ENCODE measurements at places on chromosomes 2 and 18.

DNA sequence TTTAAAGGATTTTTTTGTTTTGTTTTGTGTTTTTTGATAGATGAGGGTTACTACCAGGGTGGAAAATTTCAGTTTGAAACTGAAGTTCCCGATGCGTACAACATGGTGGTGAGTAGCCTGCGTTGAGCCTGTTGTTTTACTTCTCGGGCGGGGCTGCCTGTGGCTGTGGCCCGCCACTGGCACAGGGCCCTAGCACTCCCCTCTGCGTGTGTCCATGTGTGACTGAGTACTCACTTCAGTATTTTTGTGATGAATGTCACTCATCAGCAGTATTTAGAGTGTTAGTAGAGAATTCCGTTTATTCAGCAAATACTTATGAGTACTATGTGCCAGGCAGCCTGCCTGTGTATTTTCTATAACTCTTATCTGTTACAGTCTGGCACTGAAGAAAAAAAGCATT, 44.3 kb upstream of the SCLY start:
- no peaks in the 10 kb centered on the region for H3K27me3 ChIP-seq
- H3K4me1 ChIP-seq, result peaks cover 4% of the 10 kb centered on the region
- no peak overlapping the region for H3K27ac ChIP-seq
- DNase-seq, result no peak
- no peak overlapping the region for H3K4me3 ChIP-seq

GRCh38 chr2:208253600-208254117, 1.2 kb downstream of the IDH1 start:
- no peak for DNase-seq
- peaks cover 31% of the 10 kb centered on the region for H3K36me3 ChIP-seq
- H3K4me1 ChIP-seq, result peaks cover 17% of the 10 kb centered on the region

DNA sequence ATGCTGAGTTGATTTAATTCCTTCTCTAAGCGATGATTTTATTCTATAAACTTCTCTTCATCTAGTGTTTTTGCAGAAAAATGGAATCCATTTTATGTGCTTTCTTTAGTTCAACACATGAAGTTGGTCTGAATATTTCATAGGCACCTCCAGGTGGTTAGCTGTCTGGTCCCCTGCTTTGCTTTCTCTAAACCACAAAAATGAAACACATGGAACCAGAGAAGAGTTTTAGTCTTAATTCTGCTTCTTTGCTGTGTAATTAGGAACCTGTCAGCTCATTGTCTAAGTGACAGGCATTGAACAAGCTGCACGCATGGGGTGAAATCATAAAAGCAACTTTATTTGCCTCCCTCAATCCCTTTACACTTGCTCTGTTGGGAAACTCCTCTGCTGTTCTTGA, 150.4 kb downstream of the PIK3C3 start:
- H3K27me3 ChIP-seq, result no peaks in the 10 kb centered on the region
- H3K27ac ChIP-seq, result no peak overlapping the region
- peaks cover under 1% of the 10 kb centered on the region for H3K36me3 ChIP-seq
- no peak overlapping the region for H3K4me3 ChIP-seq
- no peak for DNase-seq

- no peaks in the 10 kb centered on the region for H3K27me3 ChIP-seq
- peak overlapping the region; percentile 98 for H3K4me3 ChIP-seq
- no peak for DNase-seq
- H3K27ac ChIP-seq, result peak overlapping the region; percentile 95
- H3K36me3 ChIP-seq, result peaks cover 32% of the 10 kb centered on the region
Observed at GRCh38 chr2:144331674-144332355, 188.1 kb downstream of the ZEB2 start.

DNA sequence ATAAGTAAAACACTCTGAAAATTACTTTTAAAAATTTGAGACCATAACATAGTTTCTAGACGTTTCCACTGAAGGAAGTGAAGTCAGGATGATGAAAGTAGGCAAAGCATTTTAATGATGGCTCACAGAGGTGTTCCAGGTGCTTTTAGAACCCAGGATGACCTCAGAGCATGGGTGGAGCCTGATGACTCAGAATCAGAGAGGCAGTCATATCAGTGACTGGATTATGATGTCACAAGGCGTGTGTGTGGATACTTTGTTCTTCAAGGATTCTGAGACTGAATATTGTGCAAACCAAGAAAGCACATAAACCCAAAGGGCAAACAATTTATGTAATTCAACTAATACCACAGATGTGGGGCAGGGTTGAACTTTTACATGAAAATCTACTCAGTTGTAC, 208.0 kb upstream of the FBXO11 start:
- H3K27me3 ChIP-seq, result peaks cover 9% of the 10 kb centered on the region
- no peak for DNase-seq
- peaks cover 11% of the 10 kb centered on the region for H3K4me1 ChIP-seq
- H3K27ac ChIP-seq, result peak overlapping the region; percentile 13

- peak; percentile 87 for DNase-seq
- H3K4me1 ChIP-seq, result peaks cover 5% of the 10 kb centered on the region
- no peaks in the 10 kb centered on the region for H3K27me3 ChIP-seq
- H3K27ac ChIP-seq, result no peak overlapping the region
- no peak overlapping the region for H3K4me3 ChIP-seq
Observed at GRCh38 chr2:96174251-96175144, 29.3 kb upstream of the DUSP2 start.

DNA sequence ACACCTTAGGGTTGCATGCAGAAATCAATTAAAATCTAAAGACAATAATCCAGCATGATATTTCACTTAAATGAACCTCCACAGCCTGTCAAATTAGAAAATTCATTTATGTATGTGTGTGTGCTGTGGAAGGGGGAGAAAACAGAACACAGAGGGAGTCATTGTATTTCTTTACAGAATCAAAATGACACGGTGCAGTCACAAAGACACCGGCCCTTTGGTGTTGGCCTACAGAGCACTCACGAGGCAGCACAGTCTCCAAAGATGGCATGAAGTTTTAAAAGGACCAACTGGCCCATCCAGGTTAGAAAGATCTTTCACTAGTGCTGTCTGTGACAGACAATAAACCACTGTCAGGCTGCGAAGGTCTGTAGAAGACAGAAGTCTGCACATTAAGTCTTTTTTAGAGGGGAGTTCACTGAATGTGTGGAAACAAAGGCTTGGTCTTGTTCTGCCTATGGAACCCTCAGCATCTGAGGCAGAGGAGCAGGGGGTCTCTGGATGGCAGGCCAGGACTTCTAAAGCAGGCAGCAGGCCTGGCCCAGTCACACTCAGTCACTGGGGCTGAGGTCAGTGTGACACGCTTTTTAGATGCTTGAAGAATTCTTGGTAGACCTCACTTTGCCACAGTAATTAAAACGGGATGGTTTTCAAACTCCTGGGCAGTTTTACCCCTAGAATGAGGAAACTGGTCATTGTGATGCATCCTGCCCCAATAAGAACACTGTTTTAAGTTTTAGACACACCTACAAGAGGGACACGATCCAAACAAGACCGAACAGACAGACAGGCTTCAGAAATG, 184.9 kb downstream of the AFF3 start:
- H3K27ac ChIP-seq, result no peak overlapping the region
- H3K4me1 ChIP-seq, result no peaks in the 10 kb centered on the region
- H3K4me3 ChIP-seq, result no peak overlapping the region
- H3K27me3 ChIP-seq, result no peaks in the 10 kb centered on the region
- H3K36me3 ChIP-seq, result no peaks in the 10 kb centered on the region

DNA sequence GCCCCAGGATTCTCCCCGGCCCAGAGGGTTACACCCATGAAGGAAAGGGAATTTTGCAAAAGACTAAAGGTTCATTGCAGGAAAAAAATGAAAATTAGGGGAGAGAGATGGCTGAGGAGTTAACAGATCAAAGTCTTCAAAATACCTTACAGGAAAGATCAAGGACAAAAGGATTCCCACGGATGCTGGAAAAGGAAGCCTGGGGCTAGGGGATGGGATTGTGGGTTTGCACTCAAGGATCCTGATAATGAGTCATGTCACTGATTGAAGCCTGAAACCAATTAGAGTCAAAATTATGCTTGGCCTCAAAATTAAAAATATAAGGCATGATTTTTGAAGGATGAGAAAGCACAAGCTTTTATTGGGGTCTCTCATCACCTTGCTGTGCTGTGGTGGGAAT, 32.6 kb upstream of the COPS8 start:
- H3K27me3 ChIP-seq, result peaks cover 13% of the 10 kb centered on the region
- no peak overlapping the region for H3K27ac ChIP-seq
- DNase-seq, result no peak
- H3K4me3 ChIP-seq, result no peak overlapping the region
- H3K36me3 ChIP-seq, result no peaks in the 10 kb centered on the region
- no peaks in the 10 kb centered on the region for H3K4me1 ChIP-seq

GRCh38 chr2:10441948-10442347, 6.2 kb downstream of the ODC1 start:
- H3K4me3 ChIP-seq, result no peak overlapping the region
- DNase-seq, result no peak
- peak overlapping the region; percentile 41 for H3K27ac ChIP-seq
- H3K36me3 ChIP-seq, result peaks cover 73% of the 10 kb centered on the region
- no peaks in the 10 kb centered on the region for H3K27me3 ChIP-seq

DNA sequence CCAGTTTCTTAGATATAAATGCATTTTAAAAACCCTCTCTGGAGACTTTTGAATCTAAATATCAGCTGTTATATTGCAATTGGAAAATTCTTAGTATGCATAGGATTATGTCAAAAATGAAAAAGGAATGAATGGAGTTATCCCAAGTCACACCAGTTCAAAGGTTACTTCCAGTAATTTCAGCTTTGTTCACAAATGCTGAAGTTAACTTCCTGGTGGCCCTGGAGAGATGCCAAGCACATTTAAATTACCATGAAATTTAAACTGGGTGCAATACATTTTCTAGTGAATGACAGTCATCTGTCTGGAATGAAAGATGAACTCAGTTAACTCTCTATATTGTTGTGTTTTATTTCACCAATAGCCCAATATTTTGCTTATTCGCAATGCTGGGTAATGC, 753.9 kb downstream of the SUCLG1 start:
- no peak overlapping the region for H3K4me3 ChIP-seq
- H3K4me1 ChIP-seq, result no peaks in the 10 kb centered on the region
- no peaks in the 10 kb centered on the region for H3K27me3 ChIP-seq
- no peak overlapping the region for H3K27ac ChIP-seq

DNA sequence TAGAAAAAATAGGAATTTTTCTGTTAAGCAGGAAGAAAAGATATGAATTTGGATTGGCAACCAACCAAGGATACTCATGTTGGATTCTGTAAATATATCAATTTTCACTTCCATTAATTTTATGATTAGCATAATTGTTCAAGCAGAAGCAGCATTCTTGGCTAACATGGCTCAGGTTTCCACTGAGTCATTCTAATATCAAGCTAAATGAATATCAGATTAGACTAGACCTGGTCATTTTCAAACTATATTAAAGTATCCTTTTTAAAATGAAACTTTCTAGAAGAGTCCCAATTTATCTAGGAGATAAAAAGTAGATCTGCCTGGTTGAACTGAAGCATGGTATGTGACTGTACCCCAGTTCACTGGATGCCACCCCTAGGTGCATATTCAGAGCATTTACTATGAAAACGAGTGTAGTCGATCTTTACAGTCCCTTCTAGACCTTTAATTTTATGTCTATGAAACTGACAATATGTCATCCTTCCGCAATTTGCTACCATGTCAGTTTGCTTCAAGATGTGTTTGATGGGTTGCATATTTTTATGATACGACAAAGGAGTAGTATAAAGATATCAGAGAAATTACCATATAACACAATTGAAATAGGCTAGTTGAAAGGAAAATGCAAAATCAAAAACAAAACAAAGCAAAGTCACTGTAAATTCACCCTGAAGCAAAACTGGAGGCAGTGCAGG, 704.9 kb downstream of the ERBB4 start:
- no peaks in the 10 kb centered on the region for H3K4me1 ChIP-seq
- no peaks in the 10 kb centered on the region for H3K27me3 ChIP-seq
- H3K27ac ChIP-seq, result no peak overlapping the region
- no peaks in the 10 kb centered on the region for H3K36me3 ChIP-seq

GRCh38 chr2:111990856-111991255, 64.2 kb upstream of the TMEM87B start:
- H3K27me3 ChIP-seq, result peaks cover 8% of the 10 kb centered on the region
- H3K27ac ChIP-seq, result no peak overlapping the region
- no peaks in the 10 kb centered on the region for H3K36me3 ChIP-seq
- DNase-seq, result no peak

DNA sequence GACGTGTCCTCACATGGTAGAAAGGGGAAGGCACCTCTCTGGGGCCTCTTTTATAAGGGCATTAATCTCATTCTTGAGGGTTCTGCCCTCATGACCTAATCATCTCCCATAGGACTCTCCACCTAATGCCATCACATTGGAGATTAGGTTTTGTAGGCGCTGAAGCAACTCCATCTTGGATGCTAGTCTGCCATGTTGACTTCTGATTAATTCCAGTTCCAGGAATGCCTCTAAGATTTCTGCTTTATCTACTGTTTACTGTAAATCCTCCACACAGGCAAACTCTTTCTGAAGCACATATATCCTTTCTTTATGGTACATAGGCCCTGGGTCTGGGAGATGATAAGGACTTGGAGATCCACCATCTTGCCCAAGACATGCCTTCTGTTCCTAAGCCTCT, 49.3 kb upstream of the YWHAQ start:
- peaks cover 22% of the 10 kb centered on the region for H3K4me1 ChIP-seq
- peaks cover 10% of the 10 kb centered on the region for H3K36me3 ChIP-seq
- H3K27me3 ChIP-seq, result no peaks in the 10 kb centered on the region
- H3K27ac ChIP-seq, result no peak overlapping the region
- H3K4me3 ChIP-seq, result no peak overlapping the region

DNA sequence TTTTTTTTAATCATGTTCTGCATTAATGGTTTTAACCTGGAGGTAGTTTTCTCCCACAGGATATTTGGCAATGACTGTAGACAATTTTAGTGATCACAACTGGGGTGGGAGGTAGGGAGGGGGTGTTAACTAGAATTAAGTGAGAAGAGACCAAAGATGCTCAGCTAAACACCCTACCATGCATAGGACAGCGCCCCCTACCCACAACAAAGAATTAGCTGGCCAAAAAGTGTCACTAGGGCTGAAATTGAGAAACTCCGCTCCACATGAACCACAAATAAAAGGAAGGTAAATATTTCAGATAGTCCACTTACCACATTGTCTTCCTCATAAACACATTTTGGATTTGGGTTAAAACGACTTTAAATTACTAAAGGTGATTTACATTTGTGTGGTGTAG, 942.6 kb downstream of the SUCLG1 start:
- H3K36me3 ChIP-seq, result no peaks in the 10 kb centered on the region
- DNase-seq, result no peak
- H3K27me3 ChIP-seq, result no peaks in the 10 kb centered on the region
- no peak overlapping the region for H3K27ac ChIP-seq
- H3K4me1 ChIP-seq, result no peaks in the 10 kb centered on the region

DNA sequence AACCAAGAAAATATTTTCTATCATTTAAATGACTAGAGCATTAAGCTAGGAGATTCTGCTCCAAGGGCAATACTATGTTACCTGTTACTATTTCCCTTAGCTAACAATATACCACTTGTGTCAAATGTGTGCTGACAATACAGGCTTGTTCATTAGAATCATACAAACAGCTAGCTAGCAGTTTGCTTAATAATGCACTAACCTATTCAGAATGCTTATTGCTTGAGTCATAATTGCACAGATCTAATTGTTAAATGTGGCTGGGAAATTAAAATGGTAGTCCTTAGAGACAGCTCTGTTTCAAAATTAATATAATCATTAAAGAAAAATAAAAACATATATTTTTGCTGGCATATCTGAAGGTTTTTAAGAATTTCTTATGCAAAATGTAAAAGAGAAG, 344.2 kb downstream of the ERBB4 start:
- no peaks in the 10 kb centered on the region for H3K27me3 ChIP-seq
- no peaks in the 10 kb centered on the region for H3K4me1 ChIP-seq
- no peak for DNase-seq
- H3K27ac ChIP-seq, result no peak overlapping the region
- no peaks in the 10 kb centered on the region for H3K36me3 ChIP-seq

GRCh38 chr2:202883987-202884675, 12.6 kb upstream of the ICA1L start:
- no peak overlapping the region for H3K27ac ChIP-seq
- H3K27me3 ChIP-seq, result no peaks in the 10 kb centered on the region
- H3K36me3 ChIP-seq, result peaks cover 13% of the 10 kb centered on the region
- H3K4me3 ChIP-seq, result no peak overlapping the region
